ENCODE measurements at places on chromosomes 7 and 10.

GRCh38 chr7:42650171-42650570 lies 261.7 kb downstream of the C7orf25 start:
- no peak for DNase-seq

- no peak for DNase-seq
These were observed 8.7 kb downstream of the ARL3 start for GRCh38 chr10:102705531-102705930.

- no peak for DNase-seq
These were observed 429.4 kb upstream of the AKR1E2 start for GRCh38 chr10:4396401-4397283.

- no peak for DNase-seq
These were observed 223.0 kb downstream of the ELFN1 start for GRCh38 chr7:1893036-1893435.

Measured in DMS153 (cell line).